SK-N-DZ (cell line): ENCODE measurements at places on chromosomes 3 and 15.

- DNase-seq = no peak
Observed at GRCh38 chr15:41907141-41907540, 13.3 kb upstream of the SPTBN5 start.

- DNase-seq = no peak
Observed at GRCh38 chr3:42980909-42981308, 1.8 kb downstream of the GASK1A start.

DNA sequence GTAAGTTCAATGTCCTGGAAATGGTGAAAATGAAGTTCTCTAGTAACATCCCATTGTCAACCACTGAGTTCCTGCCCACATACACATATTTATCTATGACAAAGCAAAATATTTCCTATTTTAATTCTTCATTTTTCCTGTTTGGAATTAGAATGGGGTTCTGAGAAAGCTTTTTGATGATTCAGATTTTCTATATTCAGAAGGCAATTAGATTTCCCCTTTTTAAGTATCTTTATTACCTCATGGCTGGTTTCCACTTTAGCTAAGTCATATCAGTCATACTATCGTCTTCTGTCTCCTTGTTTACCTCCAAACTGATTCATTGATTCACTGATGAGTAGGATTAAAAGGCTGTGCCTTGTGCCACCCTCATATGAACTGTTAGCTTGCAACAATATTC is 17.9 kb downstream of the ETFA start:
- no peak for DNase-seq

DNA sequence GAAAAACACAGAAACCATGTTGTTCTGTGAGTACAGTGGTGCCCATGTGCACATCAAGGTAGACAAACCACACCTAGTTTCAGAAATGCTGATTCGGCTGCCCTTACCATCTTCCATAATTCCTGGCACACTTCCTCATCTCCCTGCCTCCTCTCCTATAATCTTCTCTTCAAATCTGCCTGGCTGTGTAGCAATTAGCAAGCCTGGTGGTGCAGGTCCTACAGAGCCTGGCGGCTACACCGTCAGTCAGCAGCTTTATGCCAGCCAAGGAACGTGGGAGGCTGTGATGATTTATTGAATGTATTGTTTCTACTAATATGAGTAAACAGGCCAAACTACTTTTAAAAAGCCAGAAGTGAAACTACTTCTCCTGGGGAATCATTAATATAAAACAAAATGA is 106.8 kb downstream of the SEMA6D start:
- DNase-seq = no peak

DNA sequence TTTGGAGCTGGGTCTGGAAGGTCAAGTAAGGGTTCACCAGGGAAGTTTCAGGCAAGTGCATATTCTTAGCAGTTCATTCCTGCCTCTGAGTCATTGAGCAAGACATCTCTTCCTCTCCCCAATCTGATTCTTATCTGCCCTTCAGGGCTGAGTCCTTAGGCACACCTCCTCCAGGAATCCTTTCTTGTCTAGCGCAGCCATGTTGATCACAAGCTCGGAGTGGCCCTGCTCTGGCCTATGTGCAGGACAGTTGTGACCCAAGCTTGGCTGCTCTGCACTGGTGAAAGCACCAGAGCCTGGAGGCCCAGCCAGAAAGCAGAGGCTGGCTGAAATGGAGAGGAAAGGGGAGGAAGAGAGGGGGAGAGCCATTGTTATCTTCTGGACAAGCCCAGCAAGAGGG is 30.9 kb upstream of the MRPS22 start:
- no peak for DNase-seq

DNA sequence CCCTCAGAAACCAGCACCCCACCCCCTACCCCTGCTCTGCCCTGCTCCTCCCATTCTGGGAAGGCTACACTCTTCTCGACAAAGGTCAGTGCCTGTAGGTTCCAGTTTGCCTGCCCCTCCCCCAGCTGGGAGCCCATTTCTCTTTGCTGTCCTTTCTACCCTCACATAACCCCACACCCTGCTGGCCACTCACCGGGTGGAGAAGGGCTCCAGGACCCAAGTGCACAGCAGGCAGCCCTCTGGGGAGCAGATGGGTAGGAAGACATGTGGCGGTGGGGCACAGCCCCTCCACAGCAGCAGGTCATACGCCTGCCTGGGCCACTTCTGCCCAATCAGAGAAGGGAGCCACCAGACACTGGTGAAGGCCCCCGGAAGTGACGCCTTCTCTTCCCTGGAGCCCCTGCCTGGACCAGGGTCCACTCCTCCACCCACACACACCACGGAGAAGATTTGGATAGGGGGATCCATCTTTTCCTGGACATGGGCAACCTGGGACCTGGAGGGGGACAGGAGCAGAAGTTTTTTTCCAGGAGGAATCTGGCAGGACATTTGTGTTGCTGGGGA is at the start of gene THPO:
THPO (minus strand) TSS at position 326 of the 564 bp plus-strand sequence. CDS start 1,948 bp downstream, outside the sequence.
- DNase-seq = peak; percentile 86

- no peak for DNase-seq
Observed at GRCh38 chr3:129031476-129032215, 28.9 kb upstream of the GP9 start.

DNA sequence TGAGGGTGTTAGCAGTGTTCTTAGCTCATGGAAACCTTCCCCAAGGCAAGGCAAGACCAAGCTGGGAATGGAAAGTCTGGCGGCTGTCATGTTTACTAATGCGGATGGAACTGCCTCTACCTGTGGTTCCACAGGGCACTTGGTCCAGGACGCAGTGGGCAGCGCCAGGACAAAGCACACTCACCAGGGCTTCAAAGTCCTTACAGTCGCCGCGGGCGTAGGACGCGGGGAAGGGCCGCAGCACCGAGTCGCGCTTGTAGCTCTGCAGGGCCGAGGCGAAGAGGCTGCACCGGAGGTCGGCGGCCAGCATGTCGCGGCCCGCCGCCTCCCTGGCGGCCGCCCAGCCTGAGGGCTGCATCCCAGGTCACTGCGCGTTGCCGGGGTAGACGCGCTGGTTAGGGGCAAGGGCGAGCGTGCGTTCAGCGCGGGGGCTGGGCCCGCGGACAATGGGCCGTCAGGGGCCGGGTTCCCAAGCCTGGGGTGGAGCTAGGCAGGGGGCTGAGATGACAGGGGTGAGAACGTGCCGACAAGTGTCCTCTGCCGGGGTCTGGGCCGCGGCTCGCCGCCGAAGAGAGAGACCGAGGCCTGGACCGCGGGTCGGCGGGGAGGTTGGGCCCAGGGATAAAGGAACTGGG is 497 bp downstream of the PARP16 start:
- DNase-seq = no peak

- DNase-seq = peak; percentile 50
Observed at GRCh38 chr15:55587321-55588069, 650 bp downstream of the PYGO1 start.

GRCh38 chr15:88487178-88487795 is 19.8 kb downstream of the MRPS11 start:
- no peak for DNase-seq

GRCh38 chr15:58478035-58478434 is 46.2 kb downstream of the LIPC start:
- no peak for DNase-seq

DNA sequence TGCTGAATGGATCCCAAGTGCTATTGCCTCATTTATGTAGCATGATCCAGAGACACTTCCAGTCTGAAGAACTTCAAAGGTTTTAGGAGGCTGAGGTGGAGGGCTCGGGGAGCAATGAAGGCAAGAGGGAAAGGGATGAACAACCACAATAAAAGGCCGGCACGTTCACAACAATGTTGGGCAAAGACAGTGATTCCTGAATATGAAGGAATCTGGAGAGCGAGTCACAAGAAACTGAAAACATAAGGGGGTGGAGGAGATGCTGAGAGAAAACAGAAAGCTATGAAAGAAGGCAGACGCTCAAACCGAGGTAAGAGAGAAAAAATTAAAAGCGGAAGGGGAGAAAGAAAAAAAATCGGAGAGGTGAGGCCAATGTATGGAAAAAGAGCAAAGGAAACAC is 120.1 kb downstream of the GREM1 start:
- DNase-seq = no peak

GRCh38 chr3:31235062-31235700 is 297.5 kb upstream of the STT3B start:
- peak; percentile 85 for DNase-seq

- no peak for DNase-seq
Observed at GRCh38 chr3:148087601-148088371, 609.9 kb upstream of the AGTR1 start.

DNA sequence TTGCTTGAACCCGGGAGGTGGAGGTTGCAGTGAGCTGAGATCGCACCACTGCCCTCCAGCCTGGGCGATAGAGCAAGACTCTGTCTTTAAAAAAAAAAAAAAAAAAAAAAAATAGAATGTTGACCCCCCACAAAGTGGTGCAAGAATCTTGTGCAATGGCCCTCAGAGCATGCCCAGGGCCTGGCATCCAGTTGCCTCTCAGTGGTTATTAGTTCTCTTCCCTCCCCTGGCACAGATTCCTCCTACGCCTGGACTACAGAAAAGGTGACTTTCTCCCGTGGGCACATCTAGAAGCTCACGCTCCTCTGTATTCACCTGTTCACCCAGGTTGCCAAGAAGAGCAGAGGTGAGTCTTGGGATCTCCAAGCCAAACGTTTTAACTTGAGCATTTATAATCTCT is 36.7 kb downstream of the ACSBG1 start:
- no peak for DNase-seq

DNA sequence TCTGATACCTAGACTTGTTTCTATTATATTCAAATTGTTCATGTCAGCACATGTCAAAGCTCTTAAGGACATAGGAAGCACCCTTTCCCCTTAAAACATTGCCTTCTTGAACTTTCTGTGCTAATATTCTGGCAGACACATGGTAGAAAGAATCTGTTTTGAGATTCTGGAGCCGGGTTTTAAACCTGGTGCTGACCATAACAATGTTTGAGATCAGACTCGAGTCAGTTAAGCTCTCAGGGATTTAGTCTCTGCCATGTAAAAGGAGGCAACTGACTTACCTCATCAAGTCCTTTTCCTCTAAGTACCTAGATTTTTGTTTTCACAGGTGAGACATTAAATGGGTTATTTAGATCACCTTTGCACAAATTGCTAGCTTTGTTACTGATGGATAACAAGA is 38.9 kb downstream of the RBMS3 start:
- no peak for DNase-seq
